Osteocyte (in vitro differentiated cells): ENCODE measurements at places on chromosomes 11 and 22. TPM values are rescaled to one million over a fixed set of nuclear protein-coding genes. Genes with fewer than 3 reads are reported as not detected.

DNA sequence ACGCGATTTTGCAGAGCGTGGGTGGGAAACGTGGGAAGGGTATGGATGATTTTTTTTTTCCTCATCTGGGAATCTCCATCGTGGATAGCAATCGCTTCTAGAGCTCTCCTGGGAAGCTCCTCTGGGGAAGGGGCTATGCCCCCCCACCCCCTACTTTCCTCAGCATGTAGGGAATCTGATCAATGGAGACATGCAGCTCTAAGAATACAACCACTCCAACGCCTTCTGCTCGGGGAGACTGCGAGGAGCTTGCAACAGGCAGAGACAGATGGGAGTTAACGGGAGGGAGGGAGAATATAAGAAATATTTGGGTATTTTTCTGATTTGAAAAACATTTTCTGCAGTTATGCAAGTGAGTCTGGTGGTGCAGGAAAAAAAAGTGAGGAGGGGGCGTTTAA lies 104.6 kb upstream of the HSD17B12 start:
- H3K4me3 ChIP-seq, result peak overlapping the region; percentile 63
- peak; percentile 34 for DNase-seq
- peaks cover 92% of the 10 kb centered on the region for H3K27me3 ChIP-seq

DNA sequence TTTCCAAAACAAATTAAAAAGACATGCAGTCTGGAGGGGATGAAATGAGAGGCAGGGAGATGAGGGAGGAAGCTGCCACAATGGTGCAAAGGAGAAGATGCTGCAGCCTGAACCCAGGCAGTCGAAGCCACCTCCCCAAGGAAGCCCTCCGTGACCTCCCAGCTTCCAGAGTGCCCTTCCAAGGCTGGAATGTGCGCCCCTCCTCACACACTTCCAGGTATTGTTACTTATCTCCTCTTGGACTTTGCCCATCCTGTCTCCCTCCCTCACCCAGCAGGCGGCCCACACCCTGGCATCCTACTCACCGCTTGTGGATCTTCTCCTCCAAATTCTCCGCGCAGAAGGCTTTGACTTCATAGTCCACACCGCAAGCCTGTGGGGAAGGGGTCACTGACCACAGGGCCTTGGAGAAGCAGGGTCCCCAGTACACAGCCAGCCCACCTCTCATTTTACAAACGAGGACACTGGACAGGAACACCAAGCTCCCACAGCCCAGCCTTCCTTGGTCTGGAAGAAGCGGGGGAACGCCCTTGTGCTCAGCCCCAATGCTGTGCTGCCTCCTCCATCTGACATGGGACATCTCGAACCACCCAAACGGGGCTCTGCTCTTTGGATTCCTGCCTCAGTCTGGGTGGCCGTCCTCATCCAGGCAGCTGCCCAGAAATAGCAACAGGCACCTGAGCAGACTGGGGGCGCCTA lies 40.3 kb downstream of the TPBGL start:
- no peak overlapping the region for H3K27ac ChIP-seq
- H3K4me3 ChIP-seq, result no peak overlapping the region
- no peak for DNase-seq
- H3K27me3 ChIP-seq, result no peaks in the 10 kb centered on the region

GRCh38 chr22:20008221-20008995 lies 8.2 kb downstream of the ARVCF start:
- no peak overlapping the region for H3K27ac ChIP-seq
- peaks cover 12% of the 10 kb centered on the region for H3K4me1 ChIP-seq
- no peaks in the 10 kb centered on the region for H3K27me3 ChIP-seq

DNA sequence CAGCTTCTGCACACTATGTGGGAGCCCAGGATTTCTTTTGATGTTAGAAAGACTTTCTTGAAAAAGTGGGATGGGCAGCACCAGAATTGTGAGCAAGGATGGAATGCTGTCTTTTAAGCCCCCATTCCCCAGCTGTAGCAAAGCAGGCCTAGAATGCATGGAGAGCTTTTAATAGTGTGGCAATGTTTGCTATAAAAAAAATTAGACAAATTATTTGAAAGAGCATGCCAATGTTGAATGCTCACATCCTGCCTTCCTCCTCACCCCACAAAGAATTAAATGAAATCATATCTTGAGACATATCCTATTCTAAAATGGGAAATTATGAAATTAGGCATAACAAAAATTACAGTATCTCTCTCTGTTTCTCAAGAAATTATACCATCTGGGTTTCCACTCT lies 154.7 kb downstream of the C11orf91 start:
- no peak overlapping the region for H3K27ac ChIP-seq
- H3K36me3 ChIP-seq, result peaks cover 1% of the 10 kb centered on the region
- H3K4me1 ChIP-seq, result peaks cover 4% of the 10 kb centered on the region
- no peak overlapping the region for H3K4me3 ChIP-seq

DNA sequence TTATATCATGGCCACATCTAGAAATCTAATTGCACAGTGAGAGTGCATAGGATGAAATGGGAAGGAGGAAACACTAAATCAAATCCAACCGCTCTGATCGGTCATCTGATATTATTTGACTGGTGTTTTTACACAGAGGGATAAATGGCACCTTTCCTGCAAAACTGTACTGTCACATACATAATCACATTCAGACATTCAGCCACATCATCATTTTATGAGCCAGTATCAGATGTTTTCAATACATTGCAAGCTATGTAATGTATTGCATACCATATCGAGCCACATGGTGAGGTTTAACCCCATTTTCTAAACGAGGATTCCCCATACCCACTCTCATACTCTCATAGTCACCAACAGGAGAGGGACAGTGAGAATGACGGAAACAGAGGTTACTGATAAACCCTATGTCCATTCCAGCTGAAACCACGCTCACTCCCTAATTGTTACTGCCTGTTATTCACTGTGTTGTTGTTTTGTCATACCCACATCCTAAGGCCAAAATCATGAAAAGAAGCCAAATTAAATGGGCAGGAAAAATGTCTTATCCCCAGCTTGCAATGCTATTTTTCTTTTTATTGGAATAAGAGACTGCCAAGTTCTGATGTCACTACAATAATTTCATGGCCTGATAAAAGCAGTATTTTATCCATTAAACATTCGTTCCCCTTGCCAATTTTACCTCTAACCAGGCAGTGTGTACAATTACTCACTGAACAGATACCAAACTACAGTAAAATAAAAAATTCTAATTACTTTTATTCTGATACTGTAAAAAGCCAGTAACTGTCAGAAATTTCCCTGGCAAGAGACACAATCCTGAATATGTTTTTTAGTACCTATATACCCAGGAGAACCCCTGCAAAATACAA lies 9.0 kb downstream of the CDON start:
- H3K4me3 ChIP-seq, result no peak overlapping the region
- peaks cover 20% of the 10 kb centered on the region for H3K4me1 ChIP-seq
- peaks cover 4% of the 10 kb centered on the region for H3K36me3 ChIP-seq

GRCh38 chr11:96112192-96113128 lies 188.6 kb upstream of the MTMR2 start:
- peaks cover 39% of the 10 kb centered on the region for H3K4me1 ChIP-seq
- H3K4me3 ChIP-seq, result peak overlapping the region; percentile 56
- no peaks in the 10 kb centered on the region for H3K27me3 ChIP-seq
- DNase-seq, result no peak
- H3K27ac ChIP-seq, result peak overlapping the region; percentile 94

- H3K36me3 ChIP-seq, result no peaks in the 10 kb centered on the region
- H3K27ac ChIP-seq, result peak overlapping the region; percentile 74
- no peaks in the 10 kb centered on the region for H3K27me3 ChIP-seq
- H3K4me1 ChIP-seq, result peaks cover 9% of the 10 kb centered on the region
- DNase-seq, result no peak
These were observed 7.6 kb upstream of the SLC39A13 start for GRCh38 chr11:47400768-47401279.

GRCh38 chr11:122261546-122261945 lies 145.5 kb upstream of the BLID start:
- no peaks in the 10 kb centered on the region for H3K4me1 ChIP-seq
- H3K27me3 ChIP-seq, result peaks cover 22% of the 10 kb centered on the region
- no peak overlapping the region for H3K27ac ChIP-seq
- no peak overlapping the region for H3K4me3 ChIP-seq

GRCh38 chr11:103031834-103032233 lies 60.1 kb downstream of the DCUN1D5 start:
- DNase-seq, result no peak
- H3K27me3 ChIP-seq, result no peaks in the 10 kb centered on the region
- H3K4me1 ChIP-seq, result peaks cover 24% of the 10 kb centered on the region
- H3K36me3 ChIP-seq, result no peaks in the 10 kb centered on the region
- peak overlapping the region; percentile 56 for H3K27ac ChIP-seq

DNA sequence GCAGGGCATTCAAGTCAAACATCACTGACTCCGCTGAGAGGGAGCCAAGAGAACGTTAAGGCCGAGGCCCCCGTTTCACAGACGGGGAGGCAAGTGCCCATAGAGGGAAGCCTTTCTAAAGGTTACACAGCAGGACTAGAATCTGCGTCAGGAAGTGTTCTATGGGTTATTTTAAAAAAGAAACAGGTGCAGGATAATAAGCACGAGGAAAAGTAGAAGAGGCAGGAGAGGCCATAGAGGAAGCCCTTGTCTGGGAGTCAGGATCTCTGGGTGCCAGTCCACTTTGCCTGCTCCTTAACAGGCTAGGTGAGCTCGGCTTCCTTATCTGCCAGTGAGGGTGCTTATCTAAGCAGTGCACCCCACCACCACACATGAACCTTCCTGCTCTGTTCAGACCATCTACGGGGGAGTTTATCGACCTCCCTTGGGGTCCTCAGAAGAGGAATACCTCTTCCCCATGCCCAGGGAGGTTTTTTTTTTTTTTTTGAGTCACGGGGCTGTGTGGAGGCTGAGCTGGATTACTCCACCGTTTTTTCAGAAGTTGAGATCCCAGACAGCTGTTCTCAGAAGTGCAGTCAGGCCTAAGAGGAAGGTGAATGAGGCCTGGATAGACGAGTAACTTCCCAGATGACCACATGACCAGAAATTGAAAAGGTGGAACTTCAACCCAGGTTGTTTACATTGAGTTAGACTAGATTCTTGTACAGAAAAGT lies 1.2 kb upstream of the FCHSD2 start:
- H3K4me1 ChIP-seq, result peaks cover 42% of the 10 kb centered on the region
- H3K4me3 ChIP-seq, result peak overlapping the region; percentile 79

- H3K27ac ChIP-seq, result no peak overlapping the region
- H3K27me3 ChIP-seq, result peaks cover 5% of the 10 kb centered on the region
- no peaks in the 10 kb centered on the region for H3K36me3 ChIP-seq
- no peak overlapping the region for H3K4me3 ChIP-seq
- peaks cover 21% of the 10 kb centered on the region for H3K4me1 ChIP-seq
These were observed 32.3 kb downstream of the TMPRSS5 start for GRCh38 chr11:113673550-113674396.

DNA sequence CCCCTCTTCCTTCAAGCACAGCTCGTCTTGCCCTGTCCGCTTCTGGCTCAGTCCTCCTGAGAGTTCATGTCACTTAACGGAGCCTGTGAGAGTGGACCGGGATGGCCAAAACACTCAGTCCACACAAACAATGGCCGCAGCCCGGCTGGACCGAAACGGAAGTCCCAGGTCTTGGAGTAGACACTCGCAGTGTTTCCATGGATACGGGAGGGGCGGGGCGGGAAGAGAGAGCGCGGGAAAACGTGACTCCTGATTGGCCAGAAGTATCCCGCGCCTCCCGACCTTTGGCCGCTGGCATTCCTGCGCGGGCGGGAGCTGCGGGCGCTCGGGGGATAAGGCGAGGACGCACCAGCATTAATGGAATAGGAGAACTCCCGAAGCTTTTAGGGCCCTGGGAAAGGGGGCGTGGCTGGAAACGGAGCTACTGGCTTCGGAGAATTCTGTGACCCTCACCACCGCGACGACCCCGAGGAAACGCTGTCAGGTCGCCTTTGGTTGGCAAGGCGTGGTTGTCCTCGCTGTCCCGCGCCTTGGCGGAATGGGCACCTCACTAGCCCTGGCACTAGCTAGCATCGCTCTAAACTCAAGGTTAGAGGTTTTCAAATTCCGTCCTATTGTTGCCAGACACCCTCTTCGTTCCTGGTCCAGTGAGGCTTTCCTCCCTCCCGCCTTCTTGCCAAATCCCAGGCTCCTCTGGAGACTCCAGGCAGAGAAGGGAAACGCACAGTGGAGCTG lies at the start of the genes NLRP14 and ZNF214:
Gene NLRP14, plus strand, starts transcription at position 297 of the 735 bp plus-strand sequence. CDS start 18,108 bp downstream, outside the sequence.
Gene ZNF214, minus strand, starts transcription at position 164 of the 735 bp plus-strand sequence. CDS start 17,511 bp downstream, outside the sequence.
- peaks cover 19% of the 10 kb centered on the region for H3K27me3 ChIP-seq
- peak within 1 kb of the TSS; percentile 95 for H3K27ac ChIP-seq
- H3K4me3 ChIP-seq, result peak within 1 kb of the TSS; percentile 99
- no peaks in the 10 kb centered on the region for H3K36me3 ChIP-seq
- peak; percentile 93 for DNase-seq
- H3K4me1 ChIP-seq, result peaks cover 13% of the 10 kb centered on the region

- no peak for DNase-seq
- no peaks in the 10 kb centered on the region for H3K4me1 ChIP-seq
- H3K27me3 ChIP-seq, result no peaks in the 10 kb centered on the region
- H3K27ac ChIP-seq, result no peak overlapping the region
- H3K36me3 ChIP-seq, result peaks cover 26% of the 10 kb centered on the region
These were observed 47.5 kb downstream of the NCAPD3 start for GRCh38 chr11:134176284-134176683.

GRCh38 chr11:28232649-28233048 lies 124.5 kb downstream of the METTL15 start:
- H3K27me3 ChIP-seq, result no peaks in the 10 kb centered on the region
- peaks cover 11% of the 10 kb centered on the region for H3K36me3 ChIP-seq
- DNase-seq, result no peak
- no peak overlapping the region for H3K4me3 ChIP-seq
- no peak overlapping the region for H3K27ac ChIP-seq
- peaks cover 20% of the 10 kb centered on the region for H3K4me1 ChIP-seq

GRCh38 chr22:28856095-28856455 lies 27.3 kb upstream of the ZNRF3 start:
- no peak overlapping the region for H3K27ac ChIP-seq
- H3K36me3 ChIP-seq, result no peaks in the 10 kb centered on the region
- H3K27me3 ChIP-seq, result peaks cover 9% of the 10 kb centered on the region
- H3K4me3 ChIP-seq, result no peak overlapping the region
- no peaks in the 10 kb centered on the region for H3K4me1 ChIP-seq
- no peak for DNase-seq

DNA sequence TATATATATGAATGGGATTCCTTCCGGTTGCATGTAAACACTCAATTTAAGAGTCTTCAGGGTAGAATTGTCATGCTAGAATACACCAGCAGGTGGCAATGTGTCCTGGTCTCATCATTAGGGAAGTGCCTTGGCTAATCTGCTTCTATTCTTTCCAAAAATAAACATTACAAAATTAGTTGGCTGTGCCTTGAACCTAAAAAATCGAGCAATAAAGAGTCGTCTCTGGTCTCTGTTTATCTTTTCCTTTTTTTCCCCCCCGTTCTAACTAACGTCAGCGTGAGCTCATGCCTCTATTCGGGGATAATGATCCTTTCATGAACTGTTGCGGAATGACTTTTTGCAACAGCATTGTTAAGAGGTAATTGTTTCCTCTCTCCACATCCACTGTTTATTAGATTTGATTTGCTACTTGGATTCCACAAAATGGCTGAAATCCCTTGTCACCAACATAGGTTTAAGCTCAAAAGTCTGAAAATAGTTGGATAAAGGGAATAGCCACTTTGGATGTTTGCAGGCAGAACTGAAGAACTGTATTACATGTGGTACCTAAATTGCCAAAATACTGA lies 1.2 kb upstream of the ARHGEF12 start:
- DNase-seq, result no peak
- H3K4me1 ChIP-seq, result peaks cover 52% of the 10 kb centered on the region
- H3K36me3 ChIP-seq, result peaks cover 4% of the 10 kb centered on the region
- H3K4me3 ChIP-seq, result peak overlapping the region; percentile 72
- H3K27me3 ChIP-seq, result no peaks in the 10 kb centered on the region

GRCh38 chr11:34235189-34235588 lies 122.6 kb downstream of the ABTB2 start:
- DNase-seq, result no peak
- H3K36me3 ChIP-seq, result no peaks in the 10 kb centered on the region
- no peaks in the 10 kb centered on the region for H3K4me1 ChIP-seq

SLC7A4 gene
- not detected in 2 replicates for total RNA-seq

PEX26 gene
- total RNA-seq, result 43.3 and 43.5 TPM in 2 replicates

PANX2 gene
- total RNA-seq, result 1.5 and 1.6 TPM in 2 replicates

SLC16A8 gene
- not detected in 2 replicates for total RNA-seq

OR5B21 gene
- total RNA-seq, result not detected in 2 replicates

CEP126 gene
- 8.9 and 9.6 TPM in 2 replicates for total RNA-seq

OR4X2 gene
- not detected in 2 replicates for total RNA-seq

MMP11 gene
- total RNA-seq, result 72.5 and 76.5 TPM in 2 replicates

CDC42EP1 gene
- 282 and 283 TPM in 2 replicates for total RNA-seq

SH3BP1 gene
- total RNA-seq, result 6.9 and 8.3 TPM in 2 replicates
